Subcutaneous adipose tissue (tissue), 4 donors: ENCODE measurements at places on chromosomes 4 and X. TPM values are rescaled to one million over a fixed set of nuclear protein-coding genes. Genes with fewer than 3 reads are reported as not detected.

EOLA1 gene
- total RNA-seq, result 7.6 TPM

C4orf50 gene
- under 0.01 TPM for total RNA-seq

XAGE2 gene
- total RNA-seq, result not detected

F9 gene
- not detected for total RNA-seq

ZMAT1 gene
- 15.1 TPM for total RNA-seq

HSPA4L gene
- total RNA-seq, result 1.0 TPM

TEX13D gene
- total RNA-seq, result not detected

OPN1MW gene
- total RNA-seq, result not detected

MAGEB2 gene
- not detected for total RNA-seq

XAGE1B gene
- not detected for total RNA-seq

TGIF2LX gene
- not detected for total RNA-seq

DCAF4L1 gene
- 0.49 TPM for total RNA-seq

ASB9 gene
- total RNA-seq, result 0.65 TPM

SRD5A3 gene
- 11.0 TPM for total RNA-seq

PABPC5 gene
- total RNA-seq, result 2.8 TPM

GRID2 gene
- total RNA-seq, result not detected

TSPAN7 gene
- total RNA-seq, result 38.5 TPM

EREG gene
- 9.2 TPM for total RNA-seq

AVPR2 gene
- 6.2 TPM for total RNA-seq

POLN gene
- 2.6 TPM for total RNA-seq

CWH43 gene
- not detected for total RNA-seq

GC gene
- not detected for total RNA-seq

IRF2 gene
- total RNA-seq, result 38.1 TPM

ITIH6 gene
- total RNA-seq, result not detected

PCDH7 gene
- 1.3 TPM for total RNA-seq
